ENCODE measurements at places on chromosomes 4 and X.

GRCh38 chr4:109332926-109333464 lies 30.5 kb upstream of the COL25A1 start:
- DNase-seq = no peak

- peak; percentile 13 for DNase-seq
Observed at GRCh38 chr4:6308899-6309643, 39.4 kb downstream of the WFS1 start.

DNA sequence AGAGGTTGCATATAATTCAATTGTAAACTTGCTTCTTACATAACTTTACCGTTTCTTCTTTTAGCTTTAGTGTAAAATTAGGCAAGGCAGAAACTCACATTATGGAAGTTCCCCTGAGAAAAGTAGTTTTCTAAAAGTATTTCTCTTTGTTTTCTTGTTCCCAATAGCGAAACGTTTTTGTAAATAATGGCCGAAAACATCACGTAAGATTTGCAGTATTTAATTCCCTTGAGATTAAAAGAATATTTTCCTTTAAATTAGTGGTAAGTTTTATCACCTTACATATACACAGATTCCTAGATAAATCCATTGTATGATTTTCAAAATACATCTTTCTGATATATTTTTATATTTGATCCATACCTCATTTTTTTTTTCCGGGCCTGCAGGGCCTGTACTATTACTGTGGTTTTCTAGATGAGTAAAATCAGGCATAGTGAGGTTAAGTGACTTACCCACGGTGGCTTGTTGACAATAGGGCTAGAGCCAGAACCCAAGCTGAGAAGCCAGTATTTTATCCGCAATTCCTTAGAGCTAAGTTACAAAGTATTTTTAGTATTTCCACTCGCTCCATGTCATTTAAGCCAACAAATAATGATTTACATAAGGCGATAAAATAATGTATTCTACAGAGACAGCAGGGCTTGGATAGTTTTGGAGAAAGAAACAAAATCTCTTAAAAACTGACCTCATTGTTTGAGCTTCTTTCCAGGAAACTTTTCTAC lies 82.2 kb upstream of the VEGFC start:
- DNase-seq = no peak

GRCh38 chrX:112056476-112056875 lies 26.1 kb downstream of the TRPC5 start:
- no peak for DNase-seq

- no peak for DNase-seq
Observed at GRCh38 chr4:155072417-155072816, 136.0 kb upstream of the NPY2R start.
